ENCODE measurements at places on chromosomes 1 and 21. TPM values are rescaled to one million over a fixed set of nuclear protein-coding genes. Genes with fewer than 3 reads are reported as not detected.

DNA sequence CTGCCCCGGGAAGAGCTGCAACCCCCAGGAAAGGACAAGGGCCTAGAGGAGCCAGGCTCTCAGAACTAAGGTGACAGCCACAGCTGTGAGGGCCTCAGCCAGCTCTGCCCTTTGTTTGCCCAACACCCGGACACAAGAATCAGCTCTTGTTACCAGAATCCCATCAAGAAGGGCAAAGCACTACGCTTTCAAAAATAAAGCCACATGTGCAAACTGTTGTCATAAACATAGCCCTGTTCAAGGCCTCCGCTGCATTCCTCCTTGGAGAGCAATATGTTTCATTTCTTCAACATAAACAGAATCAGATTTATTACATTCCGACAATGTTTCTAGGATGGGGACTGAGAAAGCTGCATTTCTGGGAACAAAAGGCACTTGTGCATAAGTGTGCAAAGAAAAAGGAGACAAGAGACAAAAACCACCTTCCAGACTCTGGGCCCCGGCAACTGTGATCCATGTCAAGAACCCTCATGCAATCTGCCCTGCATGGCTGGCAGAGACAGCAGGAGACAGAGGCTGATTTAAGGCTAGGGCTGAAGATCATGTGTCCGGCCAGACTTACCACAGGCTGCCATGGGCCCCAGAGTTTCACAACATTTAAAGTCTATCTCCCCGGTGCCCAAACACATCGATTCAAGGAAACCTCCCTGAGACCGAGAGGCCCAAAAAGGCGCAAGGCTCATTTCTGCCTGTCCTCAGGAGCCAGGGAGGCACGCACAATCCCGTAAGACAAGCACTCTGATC lies 71.0 kb downstream of the SSBP3 start:
- DNase-seq = no peak

DNA sequence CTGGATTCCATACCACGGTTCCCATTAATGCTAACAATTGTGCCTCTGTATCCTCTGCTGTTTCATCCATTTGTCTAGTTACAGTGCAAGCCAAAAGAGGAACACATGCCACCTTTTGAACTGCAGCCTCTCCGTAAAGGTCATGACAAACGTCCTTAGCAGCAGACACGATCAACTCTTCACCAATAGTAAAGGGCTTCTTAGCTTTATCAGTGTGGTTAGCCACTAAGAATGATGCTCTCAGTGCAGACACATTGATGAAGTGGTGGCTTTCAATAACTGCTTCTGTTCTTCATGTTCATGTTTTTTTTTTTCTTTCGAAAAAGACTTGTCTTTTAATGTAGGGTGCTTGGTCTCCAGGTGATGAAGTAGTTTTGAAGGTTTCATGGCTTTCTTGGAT lies 14.3 kb downstream of the XPR1 start:
- DNase-seq = no peak

The CD53 gene
- 190 TPM for total RNA-seq

The CD2 gene
- 393 TPM for total RNA-seq

GRCh38 chr1:1968767-1969504 lies 34.6 kb downstream of the CFAP74 start:
- no peak for DNase-seq

- DNase-seq = no peak
Measured at GRCh38 chr1:180815188-180815587, 97.5 kb upstream of the KIAA1614 start.

DNA sequence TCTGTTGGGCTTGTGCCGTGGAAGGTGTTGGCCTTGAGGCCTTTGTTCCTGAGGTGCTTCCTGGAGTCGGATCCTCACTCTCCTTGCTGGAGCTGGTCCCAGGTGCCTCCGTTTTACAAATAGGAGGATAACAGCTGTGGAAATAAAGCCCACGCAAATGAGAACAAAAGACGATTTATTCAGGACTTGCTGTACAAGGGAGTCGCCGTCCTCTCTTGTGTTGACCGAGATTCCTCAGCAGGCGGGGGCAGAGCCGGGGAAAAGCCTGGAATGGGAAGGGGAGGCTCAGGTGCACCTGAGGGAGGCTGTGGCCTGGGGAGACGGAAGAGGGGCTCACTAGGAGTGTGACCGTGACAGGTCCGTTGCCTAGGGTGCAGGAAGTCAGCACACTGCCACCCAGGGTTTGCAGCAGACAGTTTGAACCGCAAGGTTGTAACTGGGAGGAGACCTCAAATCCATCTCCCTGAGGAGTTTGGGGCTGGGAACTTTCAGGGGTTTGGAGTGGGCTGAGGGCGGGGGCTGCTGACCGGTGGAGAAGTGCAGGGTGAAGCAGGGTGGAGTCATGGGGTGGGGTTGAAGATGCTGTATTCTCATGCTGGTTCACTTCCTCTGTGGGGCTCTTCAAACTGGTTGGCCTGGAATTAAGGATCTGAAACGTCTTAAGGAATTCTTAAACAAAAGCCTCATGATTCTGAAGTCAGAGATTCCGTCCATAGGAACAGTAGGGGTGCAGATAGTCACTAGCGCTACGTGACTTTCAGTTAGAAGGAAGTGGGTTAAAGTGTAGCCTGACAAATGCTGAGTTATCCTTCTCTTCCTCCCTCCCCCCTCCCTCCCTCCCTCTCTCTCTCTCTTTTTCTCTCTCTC lies 2.6 kb upstream of the CSTB start:
- DNase-seq = no peak

The PCBP3 gene
- total RNA-seq = 5.7 TPM

The HTR6 gene
- 0.11 TPM for total RNA-seq

DNA sequence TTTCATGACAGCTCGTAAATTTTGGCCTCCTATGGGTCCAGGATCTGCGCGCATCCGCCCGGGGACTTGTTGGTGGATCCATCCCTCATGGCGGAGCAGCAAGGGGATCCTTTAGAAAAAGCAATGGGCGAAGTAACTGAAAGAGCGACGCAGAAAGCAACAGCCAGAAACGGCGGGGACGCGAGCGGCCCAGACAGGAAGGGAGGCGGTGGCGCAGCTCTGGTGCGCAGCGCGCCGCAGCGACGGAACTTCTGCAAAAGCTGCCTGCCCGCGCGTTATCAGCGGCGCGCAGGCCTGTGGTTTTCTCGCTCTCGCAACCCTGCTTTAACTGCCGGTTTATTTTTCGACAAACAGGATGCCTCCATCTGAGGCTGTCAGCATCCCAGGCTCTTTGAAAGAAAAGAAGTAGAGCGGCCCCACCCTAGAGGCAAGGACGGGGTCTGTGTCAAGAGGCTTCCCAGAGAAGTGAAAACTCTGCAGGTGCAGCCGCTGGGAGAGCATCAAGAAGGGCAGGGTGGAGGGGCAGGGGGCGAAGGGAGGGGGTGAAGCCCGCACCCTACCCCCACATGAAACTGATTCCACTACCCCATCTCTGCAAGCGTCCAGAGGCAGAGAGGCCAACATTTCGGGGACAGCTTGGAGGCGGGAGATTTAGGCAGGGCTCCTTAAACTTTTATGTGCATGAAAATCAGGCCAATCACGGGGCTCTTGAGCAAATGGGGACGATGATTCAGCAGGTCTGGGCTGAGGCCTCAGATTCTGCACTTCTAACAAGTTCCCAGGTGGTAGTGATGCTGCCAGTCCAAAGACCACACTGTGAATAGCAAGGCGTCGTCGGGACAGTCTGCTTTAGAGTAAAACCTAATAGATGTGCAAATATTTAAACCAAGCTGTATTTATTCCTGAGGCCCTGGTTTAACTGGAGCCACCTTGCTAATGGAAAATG lies 22.2 kb downstream of the RUNX1 start:
- peak; percentile 78 for DNase-seq

DNA sequence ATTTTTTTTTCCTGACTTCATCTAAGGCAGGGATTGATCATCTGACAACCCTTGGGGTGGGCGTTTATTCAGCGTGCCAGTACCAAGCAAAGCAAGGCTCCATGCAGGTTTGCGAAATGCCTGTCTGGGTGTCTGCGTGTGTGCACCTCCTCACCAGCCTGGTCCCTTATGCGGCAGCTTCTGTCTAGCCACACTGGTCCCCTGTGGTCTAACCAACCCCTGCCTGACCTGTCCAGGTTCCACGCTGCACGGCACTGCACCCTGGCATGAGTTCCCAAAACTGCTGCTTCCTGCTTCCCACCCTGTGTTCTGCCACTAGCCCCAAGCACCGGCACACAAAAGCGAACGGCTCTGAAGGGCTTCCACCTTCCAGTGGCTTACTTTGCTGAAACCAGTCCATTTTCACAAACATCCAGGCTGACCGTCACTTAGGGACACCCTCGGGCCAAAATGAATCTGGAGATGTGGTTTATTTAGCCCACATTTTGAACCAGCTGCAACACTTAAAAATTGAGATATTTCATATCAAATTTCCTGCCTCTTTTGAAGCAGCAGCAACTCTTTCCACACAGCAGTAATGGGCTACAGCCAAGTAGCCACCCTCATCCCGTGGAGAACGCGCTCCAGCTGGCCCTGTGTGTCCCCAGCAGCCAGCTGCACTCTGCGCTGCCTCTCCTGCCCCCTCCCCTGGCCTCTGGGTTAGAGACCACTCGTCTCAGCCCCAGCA lies 55.7 kb downstream of the HLCS start:
- no peak for DNase-seq

- no peak for DNase-seq
Measured at GRCh38 chr21:36478207-36478701, 1.7 kb downstream of the CLDN14 start.

The ST6GALNAC3 gene
- 0.53 TPM for total RNA-seq

GRCh38 chr1:99533909-99534637 lies 111.8 kb upstream of the PALMD start:
- no peak for DNase-seq

DNA sequence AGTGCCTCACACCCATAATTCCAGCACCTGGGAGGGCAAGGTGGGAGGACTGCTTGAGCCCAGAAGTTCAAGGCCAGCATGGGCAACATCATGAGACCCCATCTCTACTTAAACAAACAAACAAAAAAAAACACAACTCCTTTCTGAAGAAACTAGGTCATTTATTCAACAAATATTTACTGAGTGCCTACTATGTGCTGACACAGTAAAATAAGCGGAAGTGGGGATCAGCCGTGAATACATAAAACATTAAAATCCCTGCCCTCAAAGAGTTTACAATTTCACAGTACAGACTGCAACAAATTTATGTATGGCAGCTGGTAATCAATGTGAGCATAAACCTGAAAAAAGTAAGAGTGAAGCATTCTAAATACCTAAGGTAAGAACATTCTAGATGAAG lies 65.3 kb downstream of the TUT4 start:
- no peak for DNase-seq

- no peak for DNase-seq
Measured at GRCh38 chr1:91811363-91812025, 74.5 kb downstream of the TGFBR3 start.

DNA sequence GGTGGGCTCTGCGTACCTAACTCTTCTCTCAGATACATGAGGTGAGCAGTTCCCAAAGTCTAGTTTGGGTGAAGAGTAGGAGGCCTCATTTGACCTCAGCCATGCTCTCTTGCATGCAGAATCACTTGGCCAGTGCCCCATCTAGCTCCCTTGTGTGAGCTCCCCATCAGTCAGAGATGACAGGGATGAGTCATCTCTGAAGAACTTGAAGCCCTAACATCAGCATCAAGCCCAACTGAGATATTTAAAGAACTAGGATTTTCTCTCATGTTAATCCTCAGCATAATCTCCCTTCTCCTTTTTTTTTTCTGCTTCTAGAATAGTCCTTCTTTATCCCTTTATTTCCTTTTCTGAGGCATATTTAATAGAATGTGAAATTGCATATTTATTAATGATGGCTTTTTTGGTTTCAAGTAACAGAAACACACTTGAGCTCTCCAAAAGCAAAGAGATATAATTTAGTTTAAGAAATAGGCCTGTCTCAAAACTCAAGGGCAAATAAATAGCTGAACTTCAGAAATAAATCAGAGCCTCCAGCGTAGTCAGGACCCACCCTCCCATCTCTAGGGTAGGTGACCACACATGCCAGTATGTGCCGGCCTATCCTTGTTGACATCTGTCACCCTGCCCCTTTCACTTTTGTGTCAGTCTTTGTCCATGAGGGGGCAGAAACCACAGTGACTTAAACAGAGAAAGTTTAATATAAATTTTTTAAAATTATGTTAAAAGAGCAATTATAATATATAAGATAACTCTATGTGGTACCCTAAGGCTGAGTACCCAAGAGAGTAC lies 112.3 kb downstream of the TSEN15 start:
- no peak for DNase-seq

DNA sequence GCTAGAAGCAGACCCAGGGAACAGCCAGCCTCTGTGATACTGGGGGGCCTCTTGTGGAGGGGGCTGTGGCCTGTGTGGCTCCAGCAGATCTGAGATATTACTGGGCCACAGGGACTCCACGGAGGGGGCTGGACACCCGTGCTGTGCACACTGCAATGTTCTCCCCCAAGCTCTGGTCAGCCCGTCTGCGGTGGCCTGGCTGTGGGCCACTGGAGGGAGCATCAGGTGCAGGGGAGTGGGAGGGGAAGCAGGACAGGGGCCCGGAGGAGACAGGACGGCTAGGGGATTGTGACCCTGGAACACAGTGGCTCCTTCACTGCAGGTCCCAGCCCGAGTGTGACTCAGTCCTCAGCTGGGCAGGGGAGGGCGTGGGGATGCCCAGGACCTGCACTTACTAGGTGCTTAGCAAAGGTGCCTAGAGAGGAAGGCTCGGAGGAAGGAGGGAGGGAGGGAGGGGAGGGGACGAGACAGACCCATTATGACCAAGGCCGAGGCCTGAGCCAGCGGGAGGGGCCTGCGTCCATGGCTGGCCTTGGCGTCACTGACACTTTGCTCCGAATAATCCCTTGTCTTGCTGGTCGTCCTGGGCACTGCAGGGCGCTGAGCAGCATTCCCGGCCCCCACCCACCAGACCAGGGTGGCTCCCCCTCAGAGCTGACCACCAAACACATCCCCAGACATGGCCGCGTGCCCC lies 44.2 kb downstream of the PRDM16 start:
- DNase-seq = no peak
